ENCODE measurements at places on chromosomes 3 and 15.

GRCh38 chr15:99556578-99556977 lies 9.2 kb upstream of the MEF2A start:
- no peak for DNase-seq

GRCh38 chr3:181017690-181018089 lies 28.2 kb upstream of the DNAJC19 start:
- DNase-seq: no peak

DNA sequence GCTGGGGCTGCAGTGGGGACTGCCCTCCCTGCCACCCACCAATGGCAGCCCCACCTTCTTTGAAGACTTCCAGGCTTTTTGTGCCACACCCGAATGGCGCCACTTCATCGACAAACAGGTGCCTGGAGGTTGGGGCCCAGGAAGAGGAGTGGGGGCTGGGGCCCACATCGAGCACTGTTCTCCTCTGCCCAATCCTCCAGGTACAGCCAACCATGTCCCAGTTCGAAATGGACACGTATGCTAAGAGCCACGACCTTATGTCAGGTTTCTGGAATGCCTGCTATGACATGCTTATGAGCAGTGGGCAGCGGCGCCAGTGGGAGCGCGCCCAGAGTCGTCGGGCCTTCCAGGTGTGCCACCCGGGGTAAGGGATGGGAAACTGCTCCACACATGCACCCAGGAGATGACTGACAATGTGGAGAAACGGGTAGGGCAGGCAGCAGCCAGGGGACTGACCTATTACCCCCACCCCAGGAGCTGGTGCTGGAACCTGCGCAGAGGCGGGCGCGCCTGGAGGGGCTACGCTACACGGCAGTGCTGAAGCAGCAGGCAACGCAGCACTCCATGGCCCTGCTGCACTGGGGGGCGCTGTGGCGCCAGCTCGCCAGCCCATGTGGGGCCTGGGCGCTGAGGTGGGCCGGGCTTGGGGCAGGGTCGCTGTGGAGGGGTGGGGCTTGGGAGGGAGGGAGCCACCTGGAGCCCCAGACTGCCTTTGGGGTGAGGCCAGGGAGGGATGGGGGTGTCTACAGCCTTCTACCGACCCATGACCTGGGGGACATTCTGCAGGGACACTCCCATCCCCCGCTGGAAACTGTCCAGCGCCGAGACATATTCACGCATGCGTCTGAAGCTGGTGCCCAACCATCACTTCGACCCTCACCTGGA lies 22.9 kb downstream of the NBEAL2 start:
- no peak for DNase-seq

DNA sequence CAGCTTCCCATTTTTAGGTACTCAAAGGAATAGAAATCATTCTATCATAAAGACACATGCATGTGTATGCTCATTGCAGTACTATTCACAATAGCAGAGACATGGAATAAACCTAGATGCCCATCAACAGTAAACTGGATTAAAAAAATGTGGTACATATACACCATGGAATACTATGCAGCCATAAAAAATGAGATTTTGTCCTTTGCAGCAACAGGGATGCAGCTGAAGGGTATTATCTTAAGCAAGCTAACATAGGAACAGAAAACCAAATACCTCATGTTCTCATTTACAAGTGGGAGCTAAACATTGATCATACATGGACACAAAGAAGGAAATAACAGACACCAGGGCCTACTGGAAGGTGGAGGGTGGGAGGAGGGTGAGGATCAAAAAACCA lies 33.1 kb upstream of the COL6A5 start:
- no peak for DNase-seq

- peak; percentile 4 for DNase-seq
Observed at GRCh38 chr15:62391641-62392262, 226.7 kb upstream of the C2CD4B start.
